CD4-positive, alpha-beta T cell treated with Interleukin-6 at 100 ng/mL for 8 hours (primary cell): ENCODE measurements at places on chromosomes 7 and 10.

DNA sequence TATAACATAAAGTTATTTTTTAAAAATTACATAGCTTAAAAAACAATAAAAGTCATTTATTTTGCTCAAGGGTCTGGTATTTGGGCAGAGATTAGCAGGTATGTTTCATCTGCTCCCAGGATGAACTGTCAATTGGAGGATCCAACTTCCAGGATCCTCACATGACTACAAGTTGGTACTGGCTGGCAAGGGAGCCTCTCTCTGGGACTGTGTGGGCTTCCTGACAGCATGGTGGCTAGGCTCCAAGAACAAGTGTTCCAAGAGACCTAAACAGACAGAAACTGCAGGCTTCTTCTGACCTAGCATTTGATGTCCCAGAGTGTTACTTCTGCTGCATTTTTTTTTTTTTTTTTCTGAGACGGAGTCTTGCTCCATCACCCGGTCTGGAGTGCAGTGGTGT lies 107.2 kb downstream of the AVL9 start:
- DNase-seq = no peak

- no peak for DNase-seq
Measured at GRCh38 chr7:102810916-102811315, 62.1 kb downstream of the FAM185A start.

GRCh38 chr10:131731780-131732630 lies 168.8 kb upstream of the PPP2R2D start:
- DNase-seq = no peak

DNA sequence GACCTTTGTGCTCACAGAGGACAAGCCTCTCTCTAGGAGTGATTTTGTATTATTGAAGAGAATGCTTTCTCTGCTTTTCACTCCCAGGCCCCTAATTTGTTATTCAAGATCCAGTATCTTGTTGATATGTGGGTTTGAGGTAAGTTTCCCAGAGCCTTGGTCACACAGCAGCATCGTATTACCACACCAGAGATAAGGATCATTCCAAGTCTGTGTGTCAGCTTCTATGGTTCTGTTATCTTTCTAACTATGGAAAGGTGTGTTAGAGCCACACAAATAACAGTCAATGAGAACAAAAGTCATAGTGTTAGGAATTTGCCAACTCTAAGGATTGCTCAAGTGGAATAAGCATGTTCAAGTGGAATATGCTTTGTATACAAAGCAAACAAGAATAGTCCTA lies 1208.3 kb downstream of the GATA3 start:
- DNase-seq = no peak

DNA sequence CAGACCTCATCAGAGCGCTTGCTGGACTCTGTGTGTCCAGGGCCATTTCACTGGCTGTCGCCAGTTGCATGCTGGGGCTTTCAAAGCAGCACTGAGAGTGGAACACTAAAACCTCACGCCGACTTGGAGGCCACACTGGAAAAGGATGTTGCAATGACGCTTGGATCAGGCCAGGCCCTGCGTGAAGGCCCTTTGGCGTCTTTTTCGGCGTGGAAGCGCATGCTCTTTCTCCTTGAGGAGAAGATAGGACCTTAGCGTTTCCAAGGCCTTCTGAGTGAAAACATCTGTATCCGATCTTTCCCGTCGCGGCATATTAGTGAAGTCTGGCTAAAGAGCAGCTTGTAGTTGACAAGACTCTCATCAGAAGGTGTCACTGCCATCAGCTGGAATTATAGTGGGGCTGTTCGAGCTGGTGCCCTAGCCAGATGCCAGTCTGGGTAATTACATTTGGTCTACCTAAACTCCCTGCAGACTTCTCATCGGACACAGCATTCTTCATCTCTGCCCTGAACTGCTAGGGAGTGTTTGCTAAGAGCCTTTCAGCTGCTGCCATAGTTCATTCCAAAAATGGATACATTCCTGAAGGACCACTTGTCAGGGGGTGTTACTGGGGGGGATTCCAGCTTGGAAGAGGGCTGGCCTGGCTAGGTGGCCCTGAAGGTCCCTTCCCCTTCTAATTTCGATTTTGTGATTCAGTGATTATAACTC lies 167.7 kb upstream of the TCF7L2 start:
- no peak for DNase-seq
